ENCODE measurements at places on chromosomes 12 and 14.

DNA sequence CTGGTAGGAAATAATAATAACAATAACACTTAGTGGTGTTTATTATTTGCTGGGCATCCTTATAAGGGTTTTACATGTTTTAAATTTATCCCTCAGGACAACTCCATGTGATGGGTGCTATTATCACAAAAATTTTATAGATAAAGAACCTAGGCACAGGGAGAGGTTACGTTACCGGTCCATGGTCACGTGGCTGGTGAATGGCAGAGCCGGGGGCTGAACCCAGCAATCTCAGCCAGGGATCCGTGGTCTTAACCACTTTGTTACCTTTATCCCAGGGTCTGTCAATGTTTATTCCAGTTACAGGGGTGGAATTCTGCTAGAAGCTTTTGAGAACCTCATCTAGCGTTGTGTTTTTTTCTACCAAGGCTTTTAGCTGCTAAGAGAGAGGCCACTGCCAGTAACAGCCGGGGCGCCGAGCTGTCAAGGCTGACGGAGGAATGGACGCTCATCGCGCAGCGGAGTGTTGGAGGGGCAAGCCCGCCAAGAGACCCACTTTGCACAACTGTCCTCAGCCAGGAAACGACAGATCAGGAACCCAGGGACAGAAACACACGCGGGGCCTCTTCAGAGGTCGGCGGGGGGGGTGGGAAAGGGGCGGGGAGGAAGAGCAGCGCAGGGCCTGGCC is 418 bp downstream of the AMN1 start:
- DNase-seq = no peak

GRCh38 chr12:82436354-82436753 is 78.0 kb downstream of the METTL25 start:
- no peak for DNase-seq

GRCh38 chr14:39762576-39763401 is 330.6 kb upstream of the FBXO33 start:
- DNase-seq = no peak

DNA sequence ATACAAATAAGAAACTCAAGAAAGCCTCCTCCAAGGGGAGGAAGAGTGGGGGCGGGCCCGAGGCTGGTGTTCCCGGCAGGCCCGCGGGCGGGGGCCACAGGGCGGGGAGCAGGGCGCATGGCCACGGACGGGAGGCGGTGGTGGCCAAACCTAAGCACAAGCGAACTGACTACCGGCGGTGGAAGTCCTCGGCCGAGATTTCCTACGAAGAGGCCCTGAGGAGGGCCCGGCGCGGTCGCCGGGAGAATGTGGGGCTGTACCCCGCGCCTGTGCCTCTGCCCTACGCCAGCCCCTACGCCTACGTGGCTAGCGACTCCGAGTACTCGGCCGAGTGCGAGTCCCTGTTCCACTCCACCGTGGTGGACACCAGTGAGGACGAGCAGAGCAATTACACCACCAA is 8.7 kb downstream of the DACT1 start:
- DNase-seq = no peak

DNA sequence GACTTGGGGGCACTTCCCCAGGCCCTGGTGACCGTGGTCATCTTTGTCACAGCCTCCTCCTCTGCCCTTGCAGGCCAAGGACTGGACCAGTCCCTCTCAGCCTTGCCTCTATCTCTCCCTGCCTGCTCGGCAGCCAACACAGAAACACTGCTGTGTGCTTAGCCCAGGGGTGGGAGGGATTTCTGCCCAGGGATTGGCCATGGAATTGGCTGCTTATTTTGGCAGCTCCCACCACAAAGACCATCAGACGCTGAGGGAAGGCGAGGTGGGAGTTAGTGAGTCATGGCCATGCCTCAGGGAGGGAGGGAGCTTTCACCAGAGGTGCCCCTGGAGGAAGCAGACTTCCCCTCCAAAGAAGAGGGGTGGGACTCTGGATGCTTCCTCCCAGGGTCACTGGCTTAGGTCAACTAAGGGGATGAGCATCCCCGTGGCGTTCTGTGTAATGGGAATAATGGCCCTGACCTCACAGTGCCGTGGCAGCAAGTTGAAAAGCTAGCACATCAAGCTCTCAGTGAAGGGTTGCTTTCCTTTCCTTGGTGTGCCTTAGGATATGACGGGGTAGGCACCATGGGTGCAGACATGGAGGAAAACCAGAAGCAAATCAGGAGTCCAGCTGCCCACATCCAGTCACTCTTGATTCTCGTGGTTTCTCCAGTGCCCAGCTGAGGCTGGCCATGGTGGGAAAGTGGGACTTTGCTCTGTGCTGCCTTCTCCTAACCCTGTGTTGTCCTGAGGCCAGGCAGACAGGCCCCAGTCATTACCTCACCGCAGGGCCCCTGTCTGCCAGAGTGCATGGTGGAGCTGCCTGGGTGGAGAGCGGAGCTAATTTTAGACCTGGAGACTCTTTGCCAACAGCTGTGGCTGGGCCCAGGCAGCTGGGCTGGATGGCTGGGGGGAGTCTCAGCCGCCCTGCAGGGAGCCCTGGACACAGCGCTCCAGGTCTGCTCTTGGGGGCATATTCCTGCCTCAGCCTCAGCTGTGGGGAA is 21.4 kb downstream of the B4GALNT3 start:
- no peak for DNase-seq

Measured in GM18507 (cell line).